ENCODE measurements at places on chromosomes 2 and 18.
A peak's percentile ranks its signal among the peaks of the same experiment; 100 is the strongest.

DNA sequence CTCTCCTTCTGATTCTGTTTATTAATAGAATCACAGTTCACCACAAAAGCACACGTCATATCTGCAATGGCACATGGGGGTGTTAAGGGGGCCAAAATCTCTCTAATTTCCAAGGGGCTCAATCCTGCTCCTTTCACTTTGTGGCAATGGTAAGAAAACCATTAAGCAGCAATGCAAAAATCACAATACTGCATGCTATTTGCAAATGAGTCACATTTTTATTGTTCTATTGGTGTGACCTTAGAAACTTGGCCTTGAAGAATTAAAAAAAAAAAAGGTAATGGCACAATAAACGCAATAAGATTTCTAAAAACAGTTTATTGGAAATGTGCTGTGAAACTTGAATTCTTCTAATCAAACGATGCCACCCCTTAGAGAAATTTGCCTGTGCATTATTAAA, 251.5 kb downstream of the ZNF521 start:
- no peak for DNase-seq

DNA sequence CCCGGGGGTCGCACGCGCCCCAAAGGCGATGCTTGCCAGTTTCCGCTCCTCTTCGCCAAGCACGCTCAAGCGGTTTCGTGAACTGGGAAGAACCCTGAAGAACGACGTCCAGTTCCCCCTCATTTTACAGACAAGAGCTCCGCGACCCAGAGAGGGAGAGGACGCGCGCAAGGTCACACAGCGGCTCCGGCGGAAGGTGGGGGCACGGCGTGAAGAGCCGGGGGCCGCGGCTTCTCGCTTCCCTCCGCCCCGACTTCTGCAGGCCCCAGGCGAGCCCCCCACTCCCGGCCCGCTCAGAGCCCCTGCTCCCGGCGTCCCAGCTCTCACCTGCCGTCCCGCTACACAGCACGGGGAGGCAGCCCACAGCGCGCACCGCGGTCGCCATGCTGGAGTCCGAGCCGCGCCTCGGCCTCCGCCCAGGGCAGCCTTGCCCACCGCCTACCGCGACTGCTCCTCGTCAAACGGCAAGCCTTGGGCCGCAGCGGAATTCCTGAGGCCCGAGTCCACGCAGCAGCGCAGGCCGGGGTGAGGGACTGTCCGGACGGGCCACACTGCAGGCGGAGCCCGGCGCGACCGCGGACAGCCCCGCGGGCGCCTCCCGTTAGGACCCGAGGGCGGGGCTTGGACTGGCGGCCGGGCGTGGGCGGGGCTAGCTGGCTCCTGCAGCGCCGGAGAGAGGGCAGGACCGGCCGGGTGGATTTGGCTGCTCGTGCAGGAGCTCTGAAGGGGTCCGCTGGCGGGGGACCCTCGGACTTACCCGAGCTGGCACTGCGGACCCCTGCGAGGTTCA, at the start of gene MRPS5:
Gene MRPS5, minus strand, starts transcription at position 402 of the 790 bp plus-strand sequence. Its CDS starts 17 bp downstream, at position 385.
- peak; percentile 70 for DNase-seq

GRCh38 chr18:62935994-62936393, 220.7 kb downstream of the PHLPP1 start:
- DNase-seq, result no peak

DNA sequence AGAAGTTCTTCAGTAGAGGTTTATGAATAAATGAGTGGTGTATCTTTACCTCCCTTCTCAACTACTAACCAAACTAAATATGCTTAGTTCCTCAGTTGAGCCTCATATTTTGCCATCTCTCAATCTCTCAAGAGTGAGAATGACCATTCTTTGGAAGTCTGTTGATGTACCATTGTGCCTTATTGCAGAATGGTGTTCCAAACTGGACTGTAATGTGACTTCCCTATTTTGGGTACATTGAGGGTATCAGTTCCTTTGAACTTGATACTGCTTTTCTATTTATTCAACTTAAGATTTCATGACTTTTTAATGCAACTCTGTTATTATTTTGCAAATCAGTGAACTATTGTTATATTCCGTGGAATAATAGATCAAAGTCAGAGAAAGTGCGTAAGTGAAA, 159.4 kb downstream of the PTPRM start:
- DNase-seq, result no peak

- no peak for DNase-seq
Measured at GRCh38 chr18:3593381-3593903, 143.5 kb downstream of the TGIF1 start.

DNA sequence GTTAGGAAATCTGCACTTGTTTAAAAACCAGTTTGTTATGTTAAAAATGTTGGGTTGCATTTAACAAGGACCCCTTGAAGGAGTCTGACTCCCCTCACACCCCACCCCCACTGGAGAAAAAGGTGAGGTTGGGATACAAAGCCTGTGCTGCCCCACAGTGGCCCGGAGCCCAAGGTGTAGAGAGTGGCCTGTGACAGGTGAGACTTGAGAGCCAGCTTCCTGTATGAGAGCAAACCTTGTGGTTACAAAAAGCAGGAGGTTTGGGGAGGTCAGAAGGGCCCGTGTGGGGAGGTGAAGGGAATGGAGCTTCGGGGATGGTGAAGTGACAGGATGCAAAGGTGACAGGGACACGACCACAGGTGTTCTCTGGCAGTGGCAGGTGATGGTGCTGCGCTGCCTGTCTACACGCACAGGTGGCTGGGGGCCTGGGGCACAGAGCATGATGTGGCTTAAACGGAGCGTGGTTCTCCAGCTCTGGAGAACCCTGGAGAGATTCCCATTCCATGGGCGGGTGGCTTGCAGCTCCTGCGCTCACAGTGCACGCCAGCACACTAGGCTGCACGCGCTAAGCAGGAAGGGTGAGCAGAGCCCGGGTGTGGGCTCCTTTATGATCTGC, 29.0 kb downstream of the IMPA2 start:
- DNase-seq, result no peak

- no peak for DNase-seq
Measured at GRCh38 chr18:48790226-48790863, 160.4 kb downstream of the SMAD7 start.

DNA sequence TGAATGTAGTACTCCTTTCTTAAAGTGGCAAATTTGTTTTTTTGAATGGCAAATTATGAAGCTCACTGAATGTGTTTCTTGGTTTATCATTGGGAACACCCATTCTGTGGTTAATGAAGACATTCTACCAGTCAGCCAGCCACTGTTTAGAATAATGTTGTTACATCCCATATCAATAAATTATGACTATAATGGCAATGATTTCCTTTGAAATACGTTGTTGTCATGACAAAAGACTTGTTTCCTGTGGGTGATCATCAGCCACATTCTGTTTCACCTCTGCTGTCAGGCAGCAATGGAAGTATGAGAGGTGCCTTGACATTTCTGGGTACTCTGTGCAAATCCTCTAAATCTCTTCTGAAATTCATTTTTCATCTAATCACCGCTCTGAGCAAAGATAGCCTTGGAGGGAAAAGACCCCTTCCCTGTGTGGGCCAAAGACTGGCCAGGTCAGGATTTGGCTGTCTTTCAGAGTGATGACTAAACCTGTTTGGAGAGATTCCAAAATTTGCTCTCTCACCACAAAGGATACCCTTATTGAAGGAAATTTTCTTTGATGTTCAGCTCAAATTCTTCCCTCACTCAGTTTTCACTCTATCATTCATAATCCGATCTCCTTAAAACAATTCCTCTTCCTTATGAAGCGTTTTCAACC, 869.2 kb downstream of the BCL11A start:
- DNase-seq, result peak; percentile 9

DNA sequence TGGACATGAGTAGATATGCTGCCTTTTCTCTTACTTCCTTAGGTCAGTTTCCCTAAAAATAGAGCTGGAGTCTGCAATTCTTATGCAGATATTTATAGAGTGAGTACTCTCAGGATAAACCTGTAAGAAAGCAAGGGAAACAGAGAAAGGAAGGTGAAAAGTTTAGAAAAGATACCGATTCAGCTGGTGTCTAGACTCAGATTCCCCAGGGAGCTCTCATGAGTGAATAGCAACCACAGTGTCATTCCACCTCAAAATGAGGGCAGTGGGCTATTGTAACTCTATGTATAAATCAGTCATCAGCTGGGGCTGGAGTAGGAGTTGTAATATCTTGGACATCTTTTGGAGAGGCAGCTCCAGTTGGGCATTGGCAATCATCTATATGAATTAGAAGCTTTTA, 1485.1 kb upstream of the TMEFF2 start:
- no peak for DNase-seq
